Stimulated activated CD8-positive, alpha-beta memory T cell treated with anti-CD3 and anti-CD28 coated beads, Interleukin-4, amount 100 ng/mL, for 24 hours (primary cell): ENCODE measurements at places on chromosomes 5 and 9.

GRCh38 chr5:31270396-31270795 is 76.9 kb downstream of the CDH6 start:
- DNase-seq, result no peak

- DNase-seq, result no peak
Measured at GRCh38 chr5:131942016-131942415, 3.4 kb downstream of the MEIKIN start.

GRCh38 chr9:101650142-101650541 is 55.4 kb upstream of the PPP3R2 start:
- DNase-seq, result no peak

- no peak for DNase-seq
Measured at GRCh38 chr5:136809382-136809781, 444.0 kb upstream of the TRPC7 start.

GRCh38 chr9:20331095-20331685 is 291.1 kb downstream of the MLLT3 start:
- DNase-seq, result no peak

DNA sequence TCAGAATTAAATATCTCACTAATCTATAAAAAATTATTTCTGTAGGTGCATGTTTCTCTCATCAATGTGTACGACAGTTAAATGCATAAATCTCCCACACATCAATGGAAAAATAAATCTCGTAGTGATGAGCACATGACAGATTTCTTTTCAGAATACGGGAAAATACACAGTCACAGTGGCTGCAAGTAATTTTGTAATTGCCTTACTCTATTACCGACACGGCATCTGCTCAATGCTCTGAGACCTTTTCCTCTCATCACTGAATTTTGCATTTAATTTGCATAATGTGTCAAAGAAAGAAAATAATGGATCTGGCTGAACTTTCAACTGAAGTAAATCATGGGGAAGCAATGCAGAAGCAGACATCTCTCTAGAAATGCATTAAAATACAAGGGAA is 37.2 kb downstream of the PDE4D start:
- DNase-seq, result no peak

GRCh38 chr9:76558465-76558864 is 99.5 kb downstream of the GCNT1 start:
- no peak for DNase-seq

- DNase-seq, result no peak
Measured at GRCh38 chr9:129209580-129209979, 31.5 kb upstream of the IER5L start.

DNA sequence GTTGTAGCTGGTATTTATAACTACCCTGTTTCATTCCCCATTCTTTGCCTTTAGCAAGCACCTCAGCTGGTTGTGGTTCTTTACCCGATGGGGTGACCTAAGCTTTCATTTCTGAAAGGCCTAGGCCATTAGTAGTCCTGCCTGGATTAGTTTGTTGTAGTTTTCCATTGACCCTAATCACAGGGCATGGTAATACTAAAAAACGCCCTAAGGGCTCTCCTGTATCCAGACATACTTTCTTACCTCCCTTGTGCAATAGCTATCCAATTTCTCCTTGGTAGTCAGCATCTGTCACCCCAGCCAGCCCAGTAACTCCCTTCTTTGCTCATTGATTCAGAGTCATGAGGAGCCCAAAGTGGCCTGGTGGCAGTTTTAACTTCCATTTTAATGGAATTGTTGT is 24.0 kb downstream of the TMOD1 start:
- DNase-seq, result no peak

DNA sequence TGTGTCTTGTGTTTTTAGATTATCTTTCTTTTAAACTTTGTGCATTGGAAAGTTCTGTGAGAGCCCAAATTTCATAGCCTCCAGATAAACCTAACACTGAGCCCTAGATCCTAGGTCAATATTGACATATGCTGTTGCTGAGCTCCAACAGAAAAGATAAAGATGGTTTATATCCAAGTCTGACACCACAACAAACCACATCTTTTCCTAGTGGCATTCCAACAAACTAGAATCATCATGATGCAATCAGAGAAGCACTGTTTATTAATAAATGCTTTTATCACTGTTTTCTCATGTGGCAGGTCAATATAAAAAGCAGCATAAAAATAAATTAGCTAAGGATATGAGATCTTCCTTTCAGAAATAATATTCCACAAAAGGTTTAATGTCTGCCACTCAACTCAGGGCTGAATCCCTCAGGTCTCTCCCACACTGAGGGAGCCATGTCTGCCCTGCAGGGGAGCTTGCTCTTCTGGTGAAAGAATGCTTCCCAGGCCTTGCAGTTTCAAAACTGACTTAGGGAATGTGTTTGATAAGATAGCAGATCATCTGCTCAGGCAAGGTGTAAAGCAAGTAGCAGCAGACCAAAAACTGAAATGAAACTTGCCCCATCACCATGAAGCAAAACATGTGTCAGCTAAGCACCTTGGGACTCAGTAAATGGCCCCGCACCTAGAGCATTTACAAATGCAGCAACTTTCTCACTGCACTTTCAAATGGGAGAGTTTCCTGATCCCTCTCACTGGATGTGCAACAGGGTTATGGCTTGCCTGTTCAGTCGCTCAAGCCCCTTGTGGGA is 493.0 kb downstream of the AGTPBP1 start:
- DNase-seq, result no peak

GRCh38 chr9:77707383-77708063 is 59.4 kb upstream of the GNA14 start:
- DNase-seq, result no peak
